ENCODE measurements at places on chromosomes 16 and 17.
A peak's percentile ranks its signal among the peaks of the same experiment; 100 is the strongest.

- DNase-seq: no peak
Measured at GRCh38 chr16:75695708-75696107, 5.6 kb downstream of the DUXB start.

DNA sequence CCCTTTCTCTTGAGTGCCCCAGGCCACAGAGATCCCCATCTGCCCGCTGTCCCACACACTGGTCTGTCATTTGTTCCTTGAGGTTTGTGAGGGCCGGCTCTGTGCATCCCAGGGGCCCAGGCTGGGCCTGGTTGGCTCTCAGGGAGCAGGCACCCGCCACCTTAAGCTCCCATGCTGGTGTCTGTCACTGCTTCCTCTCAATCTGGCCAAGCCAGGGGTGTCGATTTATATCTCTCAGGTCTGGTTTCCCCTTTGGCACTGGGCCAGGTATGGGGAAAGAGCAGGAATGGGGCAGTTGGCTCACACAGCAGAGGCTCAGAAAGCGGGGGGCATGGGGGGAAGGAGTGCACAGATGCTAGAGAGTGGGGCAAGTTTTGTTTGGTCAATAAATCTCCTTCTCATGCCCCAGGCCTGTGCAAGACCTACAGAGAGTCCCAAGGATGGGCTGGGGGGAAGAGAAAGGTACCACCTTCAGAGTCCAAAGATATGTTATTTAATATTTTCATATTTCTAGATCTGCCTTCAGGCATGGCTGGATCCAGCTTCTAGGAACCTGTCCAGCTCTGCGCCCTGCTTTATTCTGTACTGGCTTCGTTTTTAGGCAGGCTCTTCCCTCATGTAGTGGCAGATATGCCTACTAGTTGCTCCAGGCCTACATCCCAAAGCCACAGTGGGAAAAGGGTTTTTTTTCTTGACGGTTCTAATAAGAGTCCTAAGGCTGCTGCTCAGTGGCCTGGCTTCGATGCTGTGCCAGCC lies 34.3 kb downstream of the IL4R start:
- no peak for DNase-seq

- peak; percentile 69 for DNase-seq
Measured at GRCh38 chr16:25066747-25067631, 44.6 kb upstream of the LCMT1 start.

DNA sequence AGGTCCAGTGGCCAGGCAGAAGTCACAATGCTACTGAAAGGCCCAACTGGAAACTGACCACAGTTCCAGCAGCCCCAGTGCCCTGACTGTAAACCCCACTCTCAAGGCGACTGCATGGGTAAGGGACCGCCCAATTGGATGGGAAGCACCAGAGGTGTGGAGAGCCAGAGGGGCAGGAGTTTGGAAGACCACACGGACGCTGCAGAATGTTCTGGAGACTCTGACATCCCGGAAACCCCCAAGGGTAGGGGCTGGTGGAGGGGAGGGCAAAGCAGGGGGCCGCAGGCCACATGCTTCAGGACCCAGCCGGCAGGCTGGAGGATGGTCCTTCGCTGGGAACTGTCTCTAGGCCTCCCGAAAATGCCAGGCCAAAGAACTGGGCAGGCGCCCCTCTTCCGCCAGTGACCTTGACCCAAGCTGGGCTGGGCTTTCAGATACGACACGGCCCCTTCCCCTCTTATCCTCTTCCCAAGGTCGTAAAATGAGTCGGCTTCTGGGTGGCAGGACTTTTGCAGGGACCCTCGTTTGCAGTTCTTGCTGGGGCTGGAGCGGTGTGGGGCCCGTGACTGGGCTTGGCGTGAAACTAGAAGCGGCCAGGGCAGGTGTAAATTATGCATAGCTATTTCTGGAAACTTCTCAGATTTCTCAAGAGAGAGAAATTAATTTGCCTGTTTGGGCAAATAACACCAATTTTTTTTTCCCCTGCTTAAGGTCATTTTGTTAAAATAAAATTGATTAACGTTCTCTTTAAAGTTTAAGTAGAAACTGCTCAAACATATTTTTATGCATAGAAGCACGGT lies 110.2 kb downstream of the C16orf78 start:
- no peak for DNase-seq

- DNase-seq: peak; percentile 53
Measured at GRCh38 chr16:69709456-69710084, 16.8 kb downstream of the NQO1 start.

DNA sequence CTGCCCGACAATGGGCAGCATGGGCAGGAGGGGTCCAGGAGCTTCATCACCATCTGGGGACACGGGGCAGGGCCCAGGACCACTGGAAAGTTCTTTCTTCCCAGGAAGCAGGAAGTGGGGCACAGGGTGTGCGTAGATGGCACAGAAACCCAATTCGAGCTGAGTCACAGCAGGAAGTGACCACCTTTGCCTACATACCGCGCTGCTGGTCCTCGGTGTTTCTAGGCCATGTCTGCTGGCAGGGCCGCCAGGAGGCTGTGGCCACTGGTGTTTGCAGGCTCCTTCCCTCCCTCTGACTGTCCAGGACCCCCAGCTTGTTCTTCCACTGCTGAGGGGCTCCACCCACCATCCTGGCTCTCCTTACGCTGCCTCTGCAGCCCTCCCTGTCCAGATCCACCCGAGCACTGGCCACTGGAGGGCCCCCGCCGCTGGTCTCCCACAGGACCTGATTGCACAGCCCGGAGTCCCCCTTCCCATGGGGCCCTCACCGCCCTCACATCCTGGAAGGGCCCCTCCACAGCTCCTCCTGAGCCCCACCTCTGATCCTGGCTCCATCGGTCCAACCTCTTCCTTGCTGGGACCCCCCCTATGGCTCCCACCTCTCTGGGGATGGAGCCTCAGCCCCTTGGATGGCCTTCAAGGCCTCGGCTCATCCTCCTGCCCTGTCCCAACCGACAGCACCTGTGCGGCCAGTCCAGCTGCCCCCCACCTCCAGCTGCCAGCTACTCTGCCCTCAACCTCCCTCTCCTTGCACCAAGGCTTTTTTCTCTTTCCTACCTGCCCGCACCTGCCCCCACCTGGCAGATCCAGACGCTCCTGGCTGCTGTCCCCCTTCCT lies 14.5 kb upstream of the RASD1 start:
- no peak for DNase-seq

DNA sequence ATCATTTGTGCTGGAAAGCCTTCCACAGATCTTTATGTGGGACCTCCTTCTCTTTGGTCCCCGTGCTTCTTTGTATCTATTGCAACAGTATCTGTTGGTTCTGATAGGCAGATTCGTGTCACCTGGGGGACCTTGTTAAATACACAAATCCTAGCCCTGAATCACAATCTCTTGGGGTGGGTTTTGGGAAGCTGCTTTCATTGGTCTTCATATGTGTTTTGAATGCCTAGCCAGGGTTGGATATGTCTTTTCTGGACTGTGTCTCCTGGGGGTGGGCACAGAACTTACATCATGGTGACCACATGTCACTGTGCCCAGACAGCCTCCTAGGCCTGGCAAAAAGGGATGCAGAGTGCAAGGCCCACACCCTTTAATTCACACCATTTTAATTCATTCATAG lies 81.0 kb upstream of the HNF1B start:
- no peak for DNase-seq

DNA sequence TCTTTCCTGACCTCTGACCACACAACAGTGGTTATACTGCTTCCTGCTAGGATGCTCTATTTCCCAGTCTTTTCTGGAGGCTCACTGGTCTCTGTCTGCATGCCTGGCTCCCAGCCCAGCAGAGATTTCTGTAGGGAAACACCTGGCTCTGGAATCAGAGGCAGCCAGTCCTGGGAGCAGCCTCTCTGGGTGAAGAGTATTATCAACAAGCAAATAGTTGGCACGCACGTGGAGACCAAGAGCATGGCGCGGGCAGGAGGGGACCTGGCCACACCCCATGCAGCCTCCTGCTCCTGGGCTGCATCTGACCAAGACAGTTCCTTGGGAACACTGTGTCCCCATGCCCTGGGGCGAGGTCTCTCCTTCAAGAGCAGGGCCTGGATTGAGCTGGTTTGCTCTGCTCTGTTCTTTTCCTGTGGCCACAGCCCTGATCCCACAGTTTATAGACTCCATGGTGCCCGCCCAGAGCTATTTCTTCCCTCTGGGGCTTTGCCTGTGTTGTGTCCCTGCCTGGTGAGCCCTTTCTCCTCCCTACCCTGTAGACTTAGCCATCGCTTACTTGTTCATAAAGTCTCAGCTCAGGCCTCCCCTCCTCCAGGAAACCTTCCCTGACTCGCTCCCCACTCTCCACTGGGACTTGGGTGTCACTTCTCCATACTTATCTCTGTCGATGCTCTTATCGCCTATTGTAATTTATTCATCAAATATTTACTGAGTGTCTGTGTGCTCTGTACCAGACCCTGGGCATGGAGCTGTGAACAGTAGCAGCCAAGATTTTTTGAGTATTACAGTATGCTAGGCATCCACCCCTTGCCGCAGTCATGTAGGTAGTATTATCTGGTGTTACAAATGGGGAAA lies 60.6 kb downstream of the SCNN1B start:
- DNase-seq: no peak

DNA sequence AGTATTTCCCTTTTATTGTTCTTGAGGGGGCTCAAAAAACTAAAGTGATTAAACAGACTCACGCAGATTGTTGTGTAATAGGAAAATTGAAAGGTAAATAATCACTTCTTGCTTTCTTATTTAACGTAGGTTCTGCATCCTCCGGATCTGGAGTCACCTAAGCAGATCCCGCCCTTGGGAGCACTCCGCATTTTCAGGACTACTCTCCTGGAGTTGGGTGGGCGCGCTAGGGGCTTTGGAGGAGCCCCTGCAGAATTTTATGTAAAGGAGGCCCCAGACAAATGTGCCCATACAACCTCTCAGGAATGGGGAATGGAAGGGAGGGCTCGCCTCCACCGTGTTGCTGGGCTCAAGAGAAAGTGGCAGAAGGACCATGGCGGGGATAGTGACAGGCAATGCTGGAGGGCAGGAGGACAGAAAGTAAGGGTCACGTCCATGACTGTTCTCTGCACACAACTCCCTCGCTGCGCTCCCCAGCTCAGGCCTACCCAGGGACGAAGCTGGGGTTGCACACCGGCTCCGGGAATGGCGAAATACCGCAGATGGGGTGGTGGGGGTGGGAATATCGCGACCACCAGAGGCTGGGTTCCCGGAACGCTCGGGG lies 8.3 kb downstream of the MT2A start:
- DNase-seq: no peak

DNA sequence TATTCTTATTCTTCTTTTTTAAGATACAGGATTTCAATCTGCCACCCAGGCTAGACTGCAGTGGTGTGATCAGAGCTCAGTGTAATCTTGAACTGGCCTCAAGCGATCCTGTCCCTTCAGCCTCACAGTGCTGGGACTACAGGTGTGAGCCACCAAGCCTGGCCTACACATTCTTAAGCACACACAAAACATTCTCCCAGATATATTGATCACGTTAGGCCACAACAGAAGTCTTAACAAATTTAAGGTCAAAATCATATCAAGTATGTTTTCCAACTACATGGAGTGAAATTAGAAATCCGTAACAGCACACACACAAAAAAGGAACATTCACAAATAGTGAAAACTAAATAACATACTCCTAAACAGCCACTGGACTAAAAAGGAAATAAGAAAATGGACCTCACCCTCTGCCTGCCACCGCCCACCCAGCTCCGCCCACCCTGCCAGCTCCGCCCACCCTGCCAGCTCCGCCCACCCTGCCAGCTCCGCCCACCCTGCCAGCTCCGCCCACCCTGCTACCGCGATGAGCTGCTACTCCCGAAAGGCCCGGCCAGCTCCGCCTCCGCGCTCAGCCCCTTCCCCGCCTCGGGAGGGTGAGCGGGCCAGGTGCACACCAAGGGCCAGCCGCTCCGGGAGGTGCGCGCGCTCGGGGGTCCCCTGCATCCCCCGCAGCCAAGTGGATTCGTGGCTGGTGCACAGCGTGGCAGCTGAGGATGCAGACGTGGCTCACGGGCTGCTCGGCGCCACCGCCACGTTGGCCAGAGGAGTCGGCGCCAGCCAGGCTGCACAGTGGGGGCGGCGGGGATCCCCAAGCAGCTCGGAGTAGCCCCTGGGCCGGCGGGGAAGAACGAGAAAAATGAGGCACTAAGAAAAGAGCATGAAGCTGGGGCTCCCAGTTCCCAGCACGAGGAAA lies 41.2 kb downstream of the C16orf87 start:
- peak; percentile 71 for DNase-seq

GRCh38 chr16:64380751-64381150 lies 741.1 kb downstream of the CDH11 start:
- DNase-seq: no peak

- DNase-seq: no peak
Measured at GRCh38 chr17:30532871-30533270, 55.7 kb downstream of the GOSR1 start.

DNA sequence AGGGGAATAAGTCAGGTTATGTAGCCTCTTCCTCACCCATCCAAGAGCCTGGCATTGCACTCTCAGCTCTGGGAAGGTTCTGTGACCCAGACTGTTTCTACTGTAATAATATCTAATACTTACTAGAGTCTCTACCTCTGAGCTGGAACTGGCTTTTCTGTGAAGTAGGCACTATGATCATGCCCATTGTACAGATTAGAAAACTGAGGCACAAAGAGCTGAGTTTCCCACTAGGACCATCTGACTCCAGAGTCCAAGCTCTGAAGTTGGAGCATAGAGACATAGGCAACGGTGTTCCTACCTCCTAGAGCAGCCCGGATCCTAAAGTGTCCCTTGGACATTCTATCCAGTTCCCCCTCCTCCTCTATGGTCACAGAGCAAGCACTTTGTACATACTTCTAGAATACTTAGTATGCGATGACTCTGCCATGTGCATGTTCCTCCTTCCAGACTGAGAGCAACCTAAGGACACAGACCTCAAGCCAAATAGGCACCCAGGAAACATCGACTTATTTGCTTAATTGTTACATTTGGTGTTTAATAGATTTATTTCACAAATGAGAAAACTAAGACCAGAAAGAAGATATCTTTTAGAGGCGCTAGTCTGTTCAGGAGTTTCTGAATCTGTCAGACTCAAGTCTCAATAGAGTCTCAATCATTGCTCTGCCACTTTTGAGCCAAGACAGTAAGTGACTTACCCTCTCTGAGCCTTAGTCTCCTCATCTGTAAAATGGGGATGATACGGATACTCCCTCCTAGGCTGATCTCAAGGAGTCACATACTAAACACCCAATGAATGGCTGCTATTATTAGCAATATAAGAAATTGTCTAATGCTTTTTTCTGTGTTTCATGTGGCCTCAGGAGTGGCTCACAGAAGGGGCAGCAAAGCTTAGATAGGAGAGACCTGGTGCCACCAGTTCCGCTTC lies 3.6 kb downstream of the CLEC19A start:
- no peak for DNase-seq

Measured in iris pigment epithelial cell (primary cell).